ENCODE measurements at places on chromosomes 7 and 10. TPM values are rescaled to one million over a fixed set of nuclear protein-coding genes. Genes with fewer than 3 reads are reported as not detected.
A peak's percentile ranks its signal among the peaks of the same experiment; 100 is the strongest.

RBP4 gene
- total RNA-seq = 0.99 TPM

C10orf53 gene
- not detected for total RNA-seq

TUBAL3 gene
- total RNA-seq = not detected

MMD2 gene
- not detected for total RNA-seq

DNA sequence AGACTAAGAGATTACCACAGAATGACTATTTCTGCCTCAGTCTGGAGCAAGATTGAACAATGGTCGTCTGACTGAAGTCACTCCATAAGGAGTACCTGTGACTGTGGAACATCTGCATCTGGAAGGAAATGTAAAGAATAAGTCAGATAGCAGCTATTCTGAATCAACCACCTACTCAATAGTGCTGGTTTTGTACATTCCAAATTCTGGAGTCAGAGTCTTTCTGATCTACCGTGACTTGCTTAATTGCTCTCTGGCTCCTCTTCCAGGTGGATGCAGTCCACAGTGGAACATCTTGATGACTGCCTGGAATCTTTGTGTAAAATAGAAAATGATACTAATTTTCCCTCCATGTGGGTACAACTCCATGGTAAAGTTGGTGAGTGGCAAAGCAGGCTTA is 156.3 kb upstream of the SEMA3C start:
- H3K27me3 ChIP-seq = no peaks in the 10 kb centered on the region
- no peak overlapping the region for H3K4me3 ChIP-seq
- no peaks in the 10 kb centered on the region for H3K4me1 ChIP-seq

DNA sequence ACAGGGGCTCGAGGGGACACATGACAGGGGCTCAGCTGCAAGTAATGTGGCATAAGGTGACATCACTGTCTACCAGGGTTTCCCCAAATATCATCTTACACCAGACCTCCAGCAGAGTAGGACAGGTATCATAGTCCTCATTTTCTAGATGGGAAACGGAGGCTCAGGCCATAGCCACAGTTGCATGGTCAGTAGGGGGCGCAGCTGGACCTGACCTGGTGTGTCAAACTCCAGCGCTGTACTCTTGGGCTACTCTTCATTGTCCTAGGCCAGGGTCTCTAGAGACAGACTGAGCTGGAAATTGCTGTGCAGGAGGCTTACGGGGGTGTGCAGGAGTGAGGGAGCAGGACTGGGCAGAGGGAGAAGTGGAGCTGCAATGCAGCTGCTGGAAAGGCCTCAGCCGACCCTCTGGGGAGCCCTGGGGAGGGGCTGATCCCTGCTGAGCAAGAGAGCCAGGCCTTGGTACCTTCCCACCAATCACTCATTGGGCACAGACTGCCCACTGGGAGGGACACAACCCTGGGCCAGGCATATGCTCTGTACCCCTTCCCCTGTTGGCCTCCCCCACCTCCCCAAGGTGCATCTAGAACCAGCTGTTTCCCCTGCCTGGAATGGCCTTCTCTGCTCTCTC is 89.9 kb downstream of the CDH23 start:
- no peak overlapping the region for H3K27ac ChIP-seq
- no peaks in the 10 kb centered on the region for H3K4me1 ChIP-seq
- peak; percentile 93 for DNase-seq
- no peaks in the 10 kb centered on the region for H3K27me3 ChIP-seq

DNA sequence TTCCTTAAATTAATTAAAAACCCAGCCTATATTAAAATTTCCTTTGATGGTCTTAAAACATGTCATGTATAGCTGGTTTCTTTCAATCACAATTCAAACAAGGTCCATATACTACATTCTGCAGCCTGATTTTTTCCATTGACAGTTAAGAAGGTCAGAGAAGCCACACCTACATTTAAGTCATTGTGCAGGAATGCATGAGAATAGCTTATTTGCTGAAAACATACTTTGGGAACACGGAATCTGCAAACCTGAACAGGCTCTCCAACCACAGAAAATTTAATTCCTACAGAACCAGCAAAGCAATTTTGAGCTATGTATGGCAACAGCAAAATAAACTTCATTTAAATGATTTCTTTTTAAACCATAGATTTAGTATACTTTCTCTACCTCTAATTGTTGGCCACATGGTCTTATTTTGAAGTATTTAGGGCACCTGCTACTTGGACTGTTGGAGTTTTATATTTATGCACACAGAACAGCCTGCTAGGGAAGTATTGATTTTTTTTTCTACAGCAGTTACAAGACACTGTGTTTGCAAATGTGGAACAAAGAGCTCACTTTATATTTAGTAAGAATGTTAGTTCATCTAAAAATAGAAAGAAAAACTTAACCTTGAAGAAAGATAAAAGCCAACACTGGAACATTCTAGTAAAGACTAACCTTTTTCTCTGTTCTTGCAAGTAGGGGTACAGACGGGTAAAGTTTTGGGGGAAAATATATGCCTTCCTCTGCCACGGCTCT is 240.9 kb upstream of the IMMP2L start:
- no peak overlapping the region for H3K27ac ChIP-seq
- no peak for DNase-seq
- H3K4me1 ChIP-seq = no peaks in the 10 kb centered on the region
- H3K36me3 ChIP-seq = no peaks in the 10 kb centered on the region
- no peaks in the 10 kb centered on the region for H3K27me3 ChIP-seq

DNA sequence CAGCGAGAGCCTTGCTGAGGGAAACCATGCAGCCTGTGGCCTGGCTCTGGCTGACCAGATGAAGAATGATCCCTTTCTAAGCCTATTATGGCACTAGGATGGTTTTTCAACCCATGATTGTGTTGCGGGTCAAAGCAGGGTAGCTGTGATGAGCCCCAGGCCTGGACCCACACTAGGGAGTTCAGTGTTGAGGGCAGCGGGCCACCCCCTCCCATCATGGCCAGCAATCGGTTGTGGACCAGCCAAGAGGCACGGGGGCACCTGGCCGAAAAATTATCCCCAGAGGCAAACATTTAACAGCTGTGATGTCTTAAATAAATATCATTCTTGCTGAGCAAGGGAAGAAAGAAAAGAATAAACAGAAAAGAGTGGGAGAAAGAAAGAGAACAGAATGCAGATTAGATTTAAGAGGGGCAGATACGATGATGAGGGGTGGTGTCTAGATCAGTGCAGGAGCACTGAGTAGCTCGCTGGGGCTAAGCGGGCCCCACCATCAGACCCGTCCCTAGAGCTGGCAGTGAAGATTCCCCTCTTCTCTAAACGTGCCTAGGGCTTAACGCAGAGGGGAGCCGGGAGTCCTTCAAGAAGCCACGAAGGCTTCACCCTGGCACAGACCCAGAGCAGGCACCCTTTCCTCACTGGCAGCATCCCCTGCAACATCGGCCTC is 82.7 kb downstream of the SLC37A3 start:
- no peak overlapping the region for H3K27ac ChIP-seq
- H3K27me3 ChIP-seq = no peaks in the 10 kb centered on the region
- H3K4me3 ChIP-seq = no peak overlapping the region
- H3K4me1 ChIP-seq = no peaks in the 10 kb centered on the region
- H3K36me3 ChIP-seq = no peaks in the 10 kb centered on the region

DNA sequence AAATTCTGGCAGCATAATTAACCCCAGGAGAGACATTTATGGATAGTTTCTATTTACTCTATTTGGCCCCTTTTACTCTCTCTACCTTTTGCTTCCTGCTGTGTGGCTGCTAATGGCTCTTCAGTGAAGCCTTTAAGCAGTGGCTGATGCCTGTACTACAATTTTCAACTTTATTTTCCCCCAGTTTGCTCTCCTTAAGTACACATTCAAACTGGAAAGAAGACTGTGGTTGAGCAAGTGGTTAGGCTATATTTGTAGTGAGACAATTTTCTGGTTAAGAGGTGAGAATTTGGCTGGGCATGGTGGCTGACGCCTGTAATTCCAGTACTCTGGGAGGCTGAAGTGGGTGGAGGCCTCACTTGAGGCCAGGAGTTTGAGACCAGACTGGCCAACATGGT is 8.5 kb upstream of the RSBN1L start:
- no peak for DNase-seq
- H3K4me1 ChIP-seq = peaks cover 7% of the 10 kb centered on the region
- no peak overlapping the region for H3K27ac ChIP-seq
- H3K4me3 ChIP-seq = no peak overlapping the region

GRCh38 chr10:69412232-69412790 is 4.4 kb downstream of the TACR2 start:
- H3K4me1 ChIP-seq = no peaks in the 10 kb centered on the region
- H3K27me3 ChIP-seq = no peaks in the 10 kb centered on the region
- H3K36me3 ChIP-seq = no peaks in the 10 kb centered on the region
- DNase-seq = no peak
- no peak overlapping the region for H3K4me3 ChIP-seq

DNA sequence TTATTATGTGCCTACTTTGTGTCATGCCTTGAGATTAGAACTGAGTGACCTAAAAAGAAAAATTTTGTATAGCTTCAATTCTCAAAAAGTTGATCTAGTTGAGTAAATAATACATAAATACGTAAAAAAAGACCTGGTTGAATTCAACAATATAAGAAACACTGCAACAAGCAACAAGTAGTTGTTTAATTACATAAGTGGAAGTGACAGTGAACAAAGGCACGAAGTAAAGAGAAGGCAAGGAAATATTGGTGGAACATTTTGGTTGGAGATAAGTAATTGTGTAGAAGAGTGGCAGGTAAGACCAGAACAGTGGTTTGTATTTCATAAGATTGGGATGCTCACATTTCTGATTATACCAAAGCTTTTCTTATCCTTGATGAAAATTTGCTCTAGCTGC is 8.2 kb upstream of the MYPN start:
- H3K27ac ChIP-seq = no peak overlapping the region
- no peak overlapping the region for H3K4me3 ChIP-seq
- H3K27me3 ChIP-seq = no peaks in the 10 kb centered on the region
- no peaks in the 10 kb centered on the region for H3K4me1 ChIP-seq
- DNase-seq = no peak

GRCh38 chr7:66847879-66848790 is 72.9 kb upstream of the TMEM248 start:
- peak; percentile 73 for DNase-seq
- no peak overlapping the region for H3K27ac ChIP-seq
- peaks cover 6% of the 10 kb centered on the region for H3K36me3 ChIP-seq
- no peaks in the 10 kb centered on the region for H3K27me3 ChIP-seq

DNA sequence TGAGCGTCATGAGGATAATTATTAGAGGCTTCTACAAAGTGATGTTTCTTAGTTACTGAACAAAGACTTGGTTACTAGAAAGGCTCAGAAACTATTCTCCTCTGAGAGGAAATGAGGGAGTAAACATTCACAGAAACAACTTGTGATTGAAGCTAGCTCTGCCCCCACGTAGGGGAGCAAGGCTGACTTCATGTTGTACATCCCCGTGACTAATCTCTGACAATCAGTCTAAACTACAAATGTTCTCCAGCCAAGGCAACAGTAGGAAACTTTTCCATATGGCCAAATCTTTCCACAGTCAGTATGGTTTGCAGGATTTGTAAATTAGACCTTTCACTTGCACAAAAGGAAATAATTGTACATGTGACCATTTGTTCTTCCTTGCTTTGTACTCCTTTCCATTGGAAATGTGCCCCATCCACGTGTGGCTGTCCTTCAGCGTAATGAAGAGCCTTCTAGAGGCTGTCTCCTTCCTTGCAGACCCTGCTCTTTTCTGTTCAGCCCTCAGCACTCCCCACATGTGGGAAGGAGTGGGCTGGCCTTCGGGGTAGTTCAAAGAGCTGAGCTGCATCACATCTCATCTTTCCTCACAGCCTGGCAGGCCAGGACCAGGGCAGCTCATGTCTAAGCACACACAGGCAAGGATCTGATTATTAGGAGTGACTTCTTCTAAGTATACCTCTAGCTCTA is 93.5 kb downstream of the PCGF5 start:
- H3K4me3 ChIP-seq = no peak overlapping the region
- no peak for DNase-seq
- H3K27me3 ChIP-seq = peaks cover 16% of the 10 kb centered on the region
- H3K27ac ChIP-seq = peak overlapping the region; percentile 74
- no peaks in the 10 kb centered on the region for H3K4me1 ChIP-seq

DNA sequence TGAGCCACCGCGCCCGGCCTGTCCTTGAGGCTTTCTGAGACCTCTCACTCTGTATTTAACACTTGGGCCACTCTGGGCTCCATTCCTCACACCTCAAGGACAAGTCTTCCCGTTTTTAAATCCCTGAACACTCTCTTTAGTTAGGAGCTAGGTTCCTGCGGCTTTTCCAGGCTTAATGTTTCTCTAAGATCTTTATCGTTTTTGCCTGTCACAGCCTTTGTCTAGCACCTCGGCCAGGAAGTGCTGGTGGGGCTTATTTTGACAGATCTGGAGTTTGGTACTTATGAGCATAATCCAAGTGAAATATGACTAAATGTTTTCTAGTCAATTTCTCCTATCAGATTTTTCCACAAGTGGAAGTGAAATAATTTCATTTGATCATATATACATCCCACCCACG is 186.6 kb downstream of the DPY19L1 start:
- H3K27me3 ChIP-seq = no peaks in the 10 kb centered on the region
- no peaks in the 10 kb centered on the region for H3K4me1 ChIP-seq
- H3K27ac ChIP-seq = no peak overlapping the region
- no peak for DNase-seq
- H3K4me3 ChIP-seq = no peak overlapping the region

GRCh38 chr7:268991-269390 is 21.0 kb upstream of the FOXL3 start:
- no peak overlapping the region for H3K27ac ChIP-seq
- no peaks in the 10 kb centered on the region for H3K36me3 ChIP-seq
- no peak for DNase-seq
- H3K4me3 ChIP-seq = no peak overlapping the region
- H3K4me1 ChIP-seq = no peaks in the 10 kb centered on the region
- no peaks in the 10 kb centered on the region for H3K27me3 ChIP-seq

DNA sequence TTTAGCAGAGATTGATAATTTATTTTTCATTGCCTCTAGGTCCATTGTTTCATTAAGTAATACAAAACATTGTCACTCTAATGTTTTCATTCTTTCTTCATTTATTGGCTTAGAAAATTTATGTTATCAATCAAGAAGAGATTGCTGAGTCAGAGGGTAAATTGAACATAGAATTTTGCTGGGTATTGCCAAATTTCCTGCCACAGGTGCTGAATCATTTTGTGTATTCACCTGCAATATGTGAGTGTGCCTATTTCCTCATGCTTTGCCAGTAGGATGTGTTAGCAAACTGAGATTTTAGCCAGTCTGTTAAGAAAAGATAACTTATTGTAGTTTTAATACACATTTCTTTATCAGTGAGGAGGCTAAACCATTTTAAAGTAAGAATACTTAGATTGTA is 38.0 kb downstream of the MARCHF5 start:
- peaks cover 4% of the 10 kb centered on the region for H3K4me1 ChIP-seq
- peaks cover 9% of the 10 kb centered on the region for H3K36me3 ChIP-seq
- H3K27ac ChIP-seq = no peak overlapping the region

- no peaks in the 10 kb centered on the region for H3K27me3 ChIP-seq
- H3K4me1 ChIP-seq = peaks cover 5% of the 10 kb centered on the region
- no peak overlapping the region for H3K4me3 ChIP-seq
- H3K36me3 ChIP-seq = no peaks in the 10 kb centered on the region
- H3K27ac ChIP-seq = no peak overlapping the region
- no peak for DNase-seq
Measured at GRCh38 chr7:68858497-68858896, 739.8 kb upstream of the AUTS2 start.
